ENCODE measurements at places on chromosomes 5 and 9.
A peak's percentile ranks its signal among the peaks of the same experiment; 100 is the strongest.

GRCh38 chr9:79686381-79687130, 114.8 kb downstream of the TLE4 start:
- DNase-seq, result no peak

DNA sequence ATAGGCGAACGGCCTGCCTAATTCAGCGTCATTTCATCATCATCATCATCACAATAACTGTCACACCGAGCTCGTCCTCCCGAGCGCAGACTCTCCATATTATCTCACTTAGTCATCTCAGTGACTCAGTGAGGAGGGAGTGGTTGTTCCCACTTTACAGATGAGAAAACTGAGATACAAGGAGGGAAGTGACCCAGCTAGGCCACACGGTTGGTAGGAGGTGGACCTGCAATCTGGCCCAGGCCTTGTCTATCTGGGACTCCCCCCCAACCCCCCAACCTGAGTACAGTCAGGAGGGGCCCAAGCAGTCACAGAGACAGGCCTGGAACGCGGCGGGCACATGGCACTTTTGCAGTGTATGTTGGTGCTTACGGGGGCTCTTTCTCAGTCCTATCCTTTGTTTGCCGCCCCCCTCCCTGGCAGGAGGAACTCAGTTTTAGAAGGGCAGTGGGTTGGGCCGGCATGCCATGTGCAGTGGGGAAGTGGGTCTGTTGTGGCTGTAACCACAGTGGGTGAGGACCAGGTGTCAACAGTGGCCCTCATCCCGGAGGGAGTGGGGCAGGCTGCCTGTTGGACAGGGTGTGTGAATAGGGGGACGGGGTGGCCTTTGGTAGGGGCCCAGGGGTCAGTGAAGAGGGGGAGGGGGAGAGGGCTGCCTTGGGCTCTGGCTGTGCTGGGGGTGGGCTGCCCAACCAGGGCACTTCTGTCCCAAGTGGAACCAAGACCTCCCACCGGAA, 1.7 kb upstream of the RXRA start:
- peak; percentile 19 for DNase-seq

GRCh38 chr5:132480042-132480441, 10.5 kb downstream of the IRF1 start:
- DNase-seq, result no peak

- DNase-seq, result no peak
These were observed 110.1 kb downstream of the WNK2 start for GRCh38 chr9:93294011-93294410.

- DNase-seq, result no peak
These were observed 4.2 kb downstream of the SARDH start for GRCh38 chr9:133733796-133734533.

DNA sequence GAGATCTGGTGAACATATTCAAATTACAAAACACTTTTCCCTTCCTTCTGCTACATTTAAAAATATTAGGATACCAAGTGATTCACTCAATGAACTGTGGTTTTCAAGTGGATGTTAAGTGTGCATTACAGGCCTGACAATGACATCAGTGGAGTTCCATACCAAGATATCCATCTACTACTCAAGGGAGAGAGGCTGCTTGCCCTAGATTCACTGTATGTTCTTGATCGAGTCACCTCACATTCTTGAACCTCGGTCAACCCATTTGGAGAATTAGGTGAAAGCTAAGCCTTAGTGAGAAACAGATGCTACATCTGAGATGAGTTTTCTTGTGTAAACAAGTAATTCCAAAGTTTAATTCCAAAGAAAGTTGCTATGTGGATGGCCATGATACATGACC, 142.2 kb downstream of the FGF10 start:
- no peak for DNase-seq

DNA sequence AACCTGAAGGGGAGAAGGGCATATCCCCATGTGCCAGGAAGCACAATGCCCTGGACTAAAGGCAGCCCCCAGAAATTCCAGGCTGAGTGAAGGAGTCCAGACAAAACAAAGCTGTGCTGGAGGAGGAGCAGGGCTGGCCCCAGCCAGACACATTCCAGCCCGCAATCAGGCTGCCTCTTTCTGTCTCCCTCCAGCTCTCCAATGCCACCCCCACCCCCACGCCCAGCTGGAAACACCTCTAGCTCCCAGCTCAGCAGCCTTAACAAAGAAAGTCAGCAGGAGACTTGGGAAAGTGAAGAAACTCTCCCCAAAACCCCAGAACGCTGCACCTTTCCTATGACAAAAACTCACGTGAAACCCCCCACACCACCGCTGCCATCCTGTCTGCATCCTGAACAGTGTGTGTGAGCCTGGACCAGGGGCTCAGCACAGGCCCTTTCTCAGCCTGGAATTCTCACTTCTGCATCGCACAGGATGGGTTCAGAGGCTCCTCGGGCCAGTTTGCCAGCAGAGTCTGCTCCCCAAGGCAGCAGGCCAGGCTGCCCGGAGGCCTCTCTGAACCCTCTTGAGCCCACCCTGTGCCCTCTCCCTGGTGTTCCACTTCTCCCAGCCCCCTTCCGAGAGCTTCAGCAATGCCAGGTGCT, 96.2 kb upstream of the ICE1 start:
- no peak for DNase-seq

- no peak for DNase-seq
These were observed 142.5 kb upstream of the VLDLR start for GRCh38 chr9:2479056-2479565.

DNA sequence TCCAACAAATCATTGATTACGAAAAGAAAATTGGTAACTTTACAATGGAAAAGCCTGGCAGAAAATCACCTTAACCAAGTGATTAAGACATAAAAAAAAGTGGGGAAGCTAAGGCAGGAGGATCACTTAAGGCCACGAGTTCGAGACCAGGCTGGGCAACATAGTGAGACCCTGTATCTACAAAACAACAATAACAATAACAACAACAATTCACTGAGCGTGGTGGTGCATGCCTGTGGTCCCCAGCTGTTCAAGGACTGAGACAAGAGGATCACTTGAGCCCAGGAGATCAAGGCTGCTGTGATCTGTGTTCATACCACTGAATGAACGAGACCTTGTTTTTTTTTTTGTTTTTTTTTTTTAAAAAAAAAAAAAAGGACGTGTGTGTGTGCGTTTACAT, 21.3 kb downstream of the PTBP3 start:
- DNase-seq, result no peak

GRCh38 chr9:121411993-121412392, 41.9 kb upstream of the STOM start:
- no peak for DNase-seq

- no peak for DNase-seq
These were observed 16.1 kb downstream of the SV2C start for GRCh38 chr5:76099286-76099702.

DNA sequence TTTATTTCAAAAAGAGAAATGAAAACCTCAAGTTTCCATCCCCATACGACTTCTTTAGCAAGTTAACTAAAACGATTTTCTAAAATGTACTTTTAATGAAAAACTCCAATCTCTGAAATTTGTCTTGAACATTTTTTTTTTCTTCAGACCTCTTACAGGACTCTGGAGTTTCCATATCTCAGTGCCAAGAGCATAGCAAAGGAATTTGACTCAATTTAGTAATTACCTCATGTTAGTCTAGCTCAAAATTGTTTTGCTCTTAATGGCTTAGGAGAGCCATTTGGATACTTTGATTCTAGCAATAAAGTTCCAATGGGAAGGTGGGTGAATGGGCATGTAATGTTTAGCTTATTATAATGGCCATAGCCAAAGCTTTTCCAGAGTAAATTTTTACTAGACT, 26.0 kb upstream of the SPATA31D4 start:
- DNase-seq, result no peak

- peak; percentile 23 for DNase-seq
These were observed 640.9 kb downstream of the SEMA5A start for GRCh38 chr5:8905021-8905420.

DNA sequence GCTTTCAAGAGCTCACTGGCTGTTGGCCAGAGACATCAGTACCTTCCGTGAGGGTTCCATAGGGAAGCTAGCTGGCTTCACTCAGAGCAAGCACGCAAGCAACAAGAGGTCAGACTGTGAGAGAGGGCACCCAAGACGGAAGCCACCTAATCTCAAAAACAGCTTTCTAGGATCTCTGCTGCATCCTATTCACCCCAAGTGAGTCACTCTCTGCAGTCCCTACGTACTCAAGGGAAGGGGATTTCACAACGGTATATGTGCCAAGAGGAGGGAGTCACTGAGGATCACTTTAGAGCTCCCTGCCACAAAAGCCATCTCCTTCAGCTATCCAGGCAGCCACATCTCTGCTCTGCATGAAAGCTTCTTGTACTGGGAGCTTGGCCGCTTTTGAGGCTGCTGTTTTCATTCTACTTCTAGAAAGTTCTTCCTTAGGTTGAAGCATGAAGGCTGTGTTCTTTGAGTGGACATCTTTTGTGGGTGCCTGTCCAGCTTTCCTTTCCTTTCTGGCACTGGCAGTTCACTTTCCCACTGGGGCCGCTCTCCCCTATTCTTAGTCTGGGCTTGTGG, 249.5 kb downstream of the MAN2A1 start:
- DNase-seq, result no peak

DNA sequence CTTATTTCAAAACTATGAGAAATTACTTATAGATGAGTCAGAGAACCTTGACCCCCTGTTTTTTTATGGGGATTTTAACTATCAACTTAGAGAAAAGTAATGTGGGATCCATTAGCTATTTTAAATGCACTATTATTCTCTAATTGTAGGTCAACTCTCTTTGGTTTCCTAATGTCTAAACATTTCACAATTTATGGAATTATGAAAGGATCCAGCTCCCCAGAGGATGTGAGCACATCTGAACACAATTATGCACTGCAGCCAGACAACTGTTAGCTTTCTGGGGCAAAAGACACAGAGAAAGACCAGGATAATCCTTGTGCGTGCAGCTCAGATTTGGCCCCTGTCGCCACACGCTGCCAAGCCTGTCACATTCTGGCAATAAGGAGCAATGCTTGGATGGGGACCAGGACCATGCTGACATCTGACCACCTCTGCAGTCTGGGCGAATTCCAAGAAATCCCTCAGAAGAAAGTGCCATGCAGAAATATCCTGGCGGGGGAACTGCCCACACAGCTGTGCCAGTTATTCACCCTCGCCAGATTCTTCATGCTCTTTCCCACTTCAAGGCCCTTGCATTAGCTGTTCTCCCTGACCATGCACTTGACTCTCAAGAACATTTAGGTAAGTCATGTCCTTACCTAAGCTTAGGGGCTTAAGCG, 22.2 kb upstream of the CMBL start:
- DNase-seq, result no peak

- no peak for DNase-seq
These were observed 282.9 kb upstream of the MAP3K1 start for GRCh38 chr5:56532466-56532865.

DNA sequence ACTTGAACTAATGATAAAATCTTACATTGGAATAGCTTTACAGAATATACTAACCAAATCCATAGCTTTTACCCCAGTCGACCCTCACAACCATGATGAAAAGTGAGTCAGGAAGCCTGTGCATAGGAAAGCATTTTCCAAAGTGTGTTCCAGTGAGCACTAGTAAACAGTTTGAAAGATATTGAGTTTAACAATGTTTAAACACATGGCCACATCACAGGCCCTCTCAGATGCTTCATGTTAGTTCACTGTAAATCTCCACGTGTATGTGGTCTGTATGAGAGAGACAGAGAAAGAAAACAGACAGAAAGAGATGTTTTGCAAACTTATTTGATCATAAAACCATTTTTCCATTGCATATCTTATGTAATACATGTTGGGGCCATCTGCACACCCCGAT, 27.0 kb downstream of the PRUNE2 start:
- DNase-seq, result no peak

DNA sequence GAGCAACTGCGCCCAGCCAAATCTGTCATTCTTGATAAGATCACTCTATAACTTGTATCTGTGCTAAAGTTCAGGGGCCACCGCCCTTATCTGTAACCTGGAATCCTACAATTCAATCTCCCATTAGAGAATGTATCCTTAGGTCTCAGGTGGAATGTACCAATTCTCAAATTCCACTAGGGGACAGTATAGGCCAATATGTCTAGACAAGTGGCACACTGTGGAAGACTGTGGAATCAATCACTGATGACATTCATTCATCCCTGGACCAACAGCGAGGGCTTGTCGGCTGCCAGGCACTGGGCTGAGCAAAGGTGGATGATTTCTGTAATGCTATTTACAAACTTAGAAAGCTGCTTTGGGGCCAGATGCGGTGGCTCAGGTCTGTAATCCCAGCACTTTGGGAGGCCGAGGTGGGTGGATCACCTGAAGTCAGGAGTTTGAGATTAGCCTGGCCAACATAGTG, 28.7 kb upstream of the MEGF9 start:
- DNase-seq, result no peak

GRCh38 chr9:111483858-111484571, at the start of gene ECPAS:
Gene ECPAS (minus strand): TSS chr9:111484383. CDS start chr9:111472918, 11,465 bp downstream.
- DNase-seq, result peak; percentile 85

GRCh38 chr5:105773241-105773640, 1897.5 kb downstream of the EFNA5 start:
- no peak for DNase-seq

- DNase-seq, result peak; percentile 19
These were observed 38.4 kb downstream of the EGR1 start for GRCh38 chr5:138503487-138504270.

DNA sequence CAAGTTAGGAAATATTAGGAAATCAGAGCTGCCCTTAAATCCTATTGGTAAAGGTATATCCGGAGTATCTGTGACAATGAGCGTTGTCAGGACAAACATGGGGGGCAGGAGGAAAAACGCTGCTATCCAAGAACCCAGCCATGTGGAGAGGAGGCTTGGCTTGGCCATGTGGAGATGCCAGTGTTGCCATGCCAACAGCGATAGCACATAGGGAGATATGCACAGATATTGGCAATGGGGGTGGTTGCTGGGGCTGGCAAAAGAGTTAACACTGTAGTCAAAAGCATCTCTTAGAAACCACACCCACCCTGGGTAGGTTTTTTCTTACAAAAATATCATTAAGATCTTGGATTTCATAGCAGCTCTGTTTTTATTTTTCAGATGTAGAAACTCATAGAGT, 106.4 kb upstream of the ASTN2 start:
- DNase-seq, result no peak

Measured in transverse colon (tissue), 4 donors.